ENCODE measurements at places on chromosomes 2 and 18.

DNA sequence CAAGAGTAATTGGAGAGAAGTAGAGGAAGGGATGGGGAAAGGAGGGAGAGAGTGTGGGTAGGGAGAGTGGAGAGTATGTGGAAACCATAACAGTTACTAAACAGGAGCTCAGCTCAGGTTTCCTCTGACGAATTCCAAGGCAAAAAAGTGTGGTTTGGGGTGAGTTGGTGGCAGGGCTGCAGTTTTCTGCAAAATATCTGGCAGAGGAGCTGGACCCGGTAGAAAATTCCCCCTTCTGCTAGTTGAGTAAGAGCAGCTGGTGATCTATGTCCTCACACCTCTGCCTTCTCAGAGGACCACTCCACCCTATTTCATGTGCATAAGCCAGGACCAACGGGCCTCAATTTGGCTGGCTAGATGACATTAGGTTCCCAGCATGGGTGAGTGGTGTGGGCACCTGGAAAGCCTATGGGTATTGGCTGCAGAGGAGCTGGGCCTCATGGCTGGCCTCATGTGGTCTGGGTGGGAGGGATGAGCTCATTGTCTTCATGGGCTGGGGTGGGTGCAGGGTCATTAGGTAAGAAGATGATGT, 13.2 kb downstream of the NRP2 start:
- no peak for DNase-seq

DNA sequence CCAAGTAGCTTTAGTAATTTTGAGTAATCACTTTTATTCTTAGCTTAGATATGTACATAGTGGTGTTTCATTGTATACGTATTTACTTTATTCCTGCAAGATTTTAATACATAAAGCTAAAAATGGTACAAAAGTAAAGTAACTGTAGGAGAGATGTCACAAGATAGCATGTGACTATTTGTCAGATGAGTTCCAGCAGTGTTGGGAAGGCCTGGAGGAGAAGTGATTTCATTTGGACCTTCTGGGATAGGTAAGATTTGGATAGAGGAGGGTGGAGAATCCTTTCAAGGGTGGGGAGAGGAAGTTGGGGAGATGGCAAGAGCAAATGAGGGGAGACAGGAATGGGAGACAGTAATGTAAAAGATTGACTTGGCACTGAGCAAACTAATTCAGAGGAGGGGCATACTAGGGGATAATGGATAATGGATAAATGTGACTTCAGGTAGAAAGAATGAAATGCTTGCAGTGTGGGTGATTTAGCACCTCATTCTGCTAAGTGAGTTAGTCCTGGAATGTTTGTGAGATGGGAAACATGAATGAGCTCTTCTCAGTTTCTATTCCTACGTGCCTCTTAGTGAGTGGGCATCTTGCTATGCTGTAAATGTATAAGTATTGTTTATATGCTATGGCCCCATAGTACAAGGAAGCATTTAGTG, 10.5 kb downstream of the WDR43 start:
- no peak for DNase-seq

GRCh38 chr18:13217971-13218367, 591 bp upstream of the LDLRAD4 start:
- DNase-seq = peak; percentile 23

GRCh38 chr2:128274218-128274617, 44.5 kb downstream of the HS6ST1 start:
- DNase-seq = no peak

DNA sequence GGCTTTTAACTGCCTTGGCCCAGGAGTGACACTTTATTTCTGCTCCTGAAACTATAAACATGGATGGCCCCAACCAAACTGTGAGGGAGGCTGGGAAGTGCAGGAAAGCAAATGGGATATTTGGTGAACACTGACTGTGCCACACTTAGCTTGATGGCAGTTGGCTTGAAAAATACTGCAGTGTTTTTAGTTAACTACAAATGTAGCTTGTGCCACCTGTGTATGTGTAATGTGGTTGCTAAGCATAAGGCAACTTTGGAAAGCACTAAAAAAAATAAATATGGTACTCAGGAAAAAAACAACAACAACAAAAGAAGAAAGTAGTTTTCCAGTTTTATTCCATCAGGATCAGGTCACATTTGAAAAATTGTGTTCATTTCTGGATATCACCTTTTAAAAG, 73.8 kb downstream of the CD28 start:
- no peak for DNase-seq

Measured in BE2C (cell line).